Diencephalon (tissue), 1 donor: ENCODE measurements at places on chromosomes 6 and 20. TPM values are rescaled to one million over a fixed set of nuclear protein-coding genes. Genes with fewer than 3 reads are reported as not detected.

Gene GMEB2
- total RNA-seq = 7.8 TPM

Gene DPPA5
- not detected for total RNA-seq

Gene SAMD10
- total RNA-seq = 10.4 TPM

Gene TSBP1
- total RNA-seq = not detected

Gene DDO
- total RNA-seq = 1.8 TPM

Gene CST5
- total RNA-seq = not detected

Gene GSTA4
- total RNA-seq = 120 TPM

Gene ZNF311
- 5.8 TPM for total RNA-seq

Gene HMGN4
- total RNA-seq = 54.7 TPM

Gene MAFB
- 4.2 TPM for total RNA-seq

Gene ATP6V1G2
- 69.4 TPM for total RNA-seq

Gene RSPO3
- 3.7 TPM for total RNA-seq

Gene RNF144B
- total RNA-seq = 6.0 TPM

Gene FAM83C
- total RNA-seq = not detected

Gene RAB23
- total RNA-seq = 37.6 TPM

Gene RHAG
- 0.92 TPM for total RNA-seq

Gene TSPO2
- total RNA-seq = not detected

Gene ARFGEF2
- 40.4 TPM for total RNA-seq

Gene LRP11
- 41.3 TPM for total RNA-seq

Gene GPR6
- 12.2 TPM for total RNA-seq

Gene FAM135A
- 116 TPM for total RNA-seq

Gene C20orf141
- not detected for total RNA-seq

Gene AIF1
- 22.6 TPM for total RNA-seq

Gene KHDC1L
- 0.69 TPM for total RNA-seq

Gene DLK2
- 8.3 TPM for total RNA-seq
